ENCODE measurements at places on chromosomes 16 and 17.

- DNase-seq: no peak
Measured at GRCh38 chr16:69861292-69862030, 89.7 kb upstream of the CLEC18A start.

DNA sequence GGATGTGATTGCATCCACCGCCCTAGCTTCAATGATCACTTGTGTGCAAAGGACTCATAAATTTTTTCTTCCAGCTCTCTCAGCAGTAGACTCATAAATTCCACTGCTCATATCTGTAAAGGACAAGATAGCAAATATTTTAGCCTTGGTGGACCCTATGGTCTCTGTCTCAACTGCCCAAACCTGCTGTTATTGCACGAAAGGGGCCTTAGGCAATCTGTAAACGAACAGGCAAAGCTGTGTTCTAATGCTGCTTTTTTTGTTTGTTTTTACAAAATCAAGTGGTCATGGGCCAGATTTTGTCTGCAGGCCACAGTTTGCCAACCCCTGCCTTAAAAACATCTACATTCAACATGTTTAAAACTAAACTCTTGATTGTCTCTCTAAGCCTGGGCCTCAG, 34.1 kb downstream of the FAM20A start:
- no peak for DNase-seq

DNA sequence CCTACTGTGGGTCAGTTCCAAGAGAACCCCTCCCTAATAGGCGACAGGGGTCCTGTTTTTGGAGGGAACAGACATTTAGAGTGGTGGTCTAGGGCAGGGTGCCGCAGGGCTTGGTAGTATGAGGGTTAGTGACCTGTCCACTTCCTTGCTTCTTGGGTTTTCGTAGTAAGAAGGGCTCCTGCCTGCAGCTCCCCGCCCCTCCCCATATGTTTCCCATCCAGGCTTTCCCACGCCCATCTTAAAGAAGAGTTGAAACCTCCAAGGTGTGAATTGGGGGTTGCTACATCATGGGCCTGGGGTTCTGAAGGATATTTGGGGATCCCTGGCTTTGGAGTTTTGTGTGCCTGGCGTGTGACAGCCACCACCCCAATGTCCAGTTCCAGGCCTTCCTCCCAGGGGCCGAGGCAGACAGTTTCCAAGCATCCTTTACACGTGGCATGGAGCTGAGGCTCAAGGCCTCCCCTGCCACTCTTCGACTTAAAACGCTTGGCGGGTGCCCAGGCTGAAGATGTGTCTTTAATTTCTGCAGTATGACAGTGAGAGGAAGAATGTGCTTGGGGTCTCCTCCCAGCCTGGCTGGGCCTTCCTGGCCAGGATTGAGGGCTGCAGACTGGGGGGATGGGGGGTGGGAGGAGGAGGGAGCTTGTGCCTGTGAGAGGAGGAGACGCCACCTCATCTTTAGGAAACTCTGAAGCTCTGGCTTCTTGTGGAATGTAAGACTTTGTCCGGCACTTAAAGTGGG, 2.3 kb upstream of the COL1A1 start:
- no peak for DNase-seq

DNA sequence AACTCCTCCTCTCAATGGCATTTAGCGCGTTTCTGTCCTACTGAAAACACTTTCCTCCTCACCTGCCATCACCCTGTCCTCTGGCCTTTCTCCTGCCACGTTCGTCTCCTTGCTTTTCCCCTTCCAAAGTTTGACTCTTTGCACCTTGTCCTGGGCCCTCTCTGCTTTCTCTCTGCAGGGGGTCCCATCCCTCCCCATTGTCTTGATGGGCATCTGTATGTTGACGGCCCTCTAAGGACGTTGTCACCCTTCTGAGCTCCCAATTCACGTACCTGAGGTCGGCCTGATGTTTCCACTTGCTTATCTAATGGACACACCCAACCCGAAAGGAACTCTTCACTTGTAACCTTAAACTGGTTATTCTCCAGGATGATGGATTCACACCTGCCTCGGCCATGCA, 170.4 kb downstream of the WSCD1 start:
- DNase-seq: no peak

GRCh38 chr16:55274391-55274790, 49.6 kb upstream of the IRX6 start:
- no peak for DNase-seq

GRCh38 chr17:680529-680928, 34.1 kb downstream of the VPS53 start:
- no peak for DNase-seq

DNA sequence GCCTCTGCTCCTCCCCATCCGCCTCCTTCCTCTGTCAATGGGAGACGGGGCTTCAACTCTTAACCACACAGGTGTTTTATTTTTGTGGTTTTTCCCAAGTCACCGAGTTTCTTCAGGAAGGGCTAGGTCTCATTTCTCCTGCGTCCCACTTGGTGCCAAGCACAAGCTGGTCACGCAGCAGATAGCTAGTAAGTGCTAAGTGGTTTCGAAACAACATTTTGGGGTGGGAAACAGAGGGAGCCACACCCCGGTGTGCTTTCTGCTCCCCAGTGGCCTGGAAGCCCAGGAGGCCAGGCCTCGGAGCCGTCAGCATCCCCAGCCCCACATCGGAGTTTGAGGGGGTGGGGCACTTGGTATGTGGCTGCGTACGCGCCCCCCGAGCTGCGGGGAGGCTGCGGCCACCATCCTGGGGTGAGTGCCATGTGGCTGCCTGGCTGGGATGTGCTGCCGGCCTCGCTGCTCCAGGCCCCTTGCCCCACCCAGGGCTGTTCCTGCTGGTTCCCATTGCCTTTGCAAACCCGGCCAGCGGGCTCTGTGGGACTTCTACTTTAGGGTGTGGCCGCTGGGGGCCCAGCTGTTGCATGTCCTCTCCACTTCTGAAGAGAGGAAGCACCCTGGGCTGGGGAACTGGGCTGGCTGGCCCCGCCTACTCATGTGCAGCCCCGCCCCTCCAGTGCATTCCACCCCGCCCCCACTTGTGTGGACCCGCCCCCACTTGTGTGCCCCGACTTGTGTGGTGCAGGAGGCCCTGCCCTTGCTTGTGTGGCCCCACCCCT, 55.6 kb downstream of the BAIAP2 start:
- peak; percentile 44 for DNase-seq

- DNase-seq: no peak
Measured at GRCh38 chr17:29196769-29197515, 16.7 kb upstream of the MYO18A start.

- no peak for DNase-seq
Measured at GRCh38 chr17:74935585-74936469, at the start of gene OTOP3. OTOP3 (plus strand) TSS chr17:74935898; CDS start chr17:74935922, 24 bp downstream.

- no peak for DNase-seq
Measured at GRCh38 chr17:8927395-8927794, 38.1 kb downstream of the PIK3R5 start.

DNA sequence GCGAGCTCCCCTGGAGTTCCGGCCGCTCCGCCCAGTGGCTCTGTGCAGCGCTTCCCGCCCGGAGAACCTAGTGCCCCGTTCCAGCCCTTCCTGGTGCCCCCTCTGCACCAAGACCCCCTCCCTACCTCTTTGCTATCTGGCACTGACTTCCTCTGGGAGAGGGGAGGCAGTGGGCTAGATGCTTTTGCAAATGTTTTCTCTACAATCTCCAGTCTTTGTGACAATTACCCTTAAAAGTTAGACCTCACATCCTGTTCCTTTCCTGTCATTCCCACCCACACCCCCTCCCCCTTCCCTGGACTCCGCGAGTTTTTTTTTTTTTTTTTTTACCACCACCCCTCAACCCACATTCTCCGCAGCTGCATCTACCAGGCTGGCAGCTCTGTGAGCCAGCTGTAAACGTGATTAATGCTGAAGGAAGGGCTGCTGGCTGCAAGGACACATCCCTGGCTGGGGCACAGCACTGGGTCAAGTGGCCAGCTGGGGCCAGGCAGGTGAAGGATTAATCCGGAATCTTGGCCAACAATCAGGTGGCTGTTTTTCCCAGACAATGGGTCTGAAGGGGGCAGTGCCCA, 101.5 kb downstream of the MGAT5B start:
- peak; percentile 36 for DNase-seq

DNA sequence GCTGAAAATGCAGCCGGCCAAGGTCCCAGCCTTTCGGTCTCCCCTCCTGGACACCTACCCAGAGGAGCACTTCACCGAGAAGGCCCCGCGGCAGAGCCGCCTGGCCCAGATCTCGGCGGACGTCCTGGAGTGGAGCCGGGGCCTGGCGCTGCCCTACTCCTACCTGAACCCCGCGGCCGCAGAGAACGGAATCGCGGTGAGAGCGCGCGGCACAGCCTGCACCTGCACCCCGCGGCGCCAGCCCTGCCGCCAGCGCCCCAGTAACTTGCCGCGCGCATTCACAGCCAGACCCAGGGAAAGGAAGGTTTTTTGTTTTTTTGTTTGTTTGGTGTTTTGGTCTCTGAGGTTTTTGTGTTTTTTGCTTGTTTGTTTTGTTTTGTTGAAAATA, 15.2 kb downstream of the ALOX12B start:
- peak; percentile 14 for DNase-seq
